ENCODE measurements at places on chromosomes 16 and 17.
A peak's percentile ranks its signal among the peaks of the same experiment; 100 is the strongest.

DNA sequence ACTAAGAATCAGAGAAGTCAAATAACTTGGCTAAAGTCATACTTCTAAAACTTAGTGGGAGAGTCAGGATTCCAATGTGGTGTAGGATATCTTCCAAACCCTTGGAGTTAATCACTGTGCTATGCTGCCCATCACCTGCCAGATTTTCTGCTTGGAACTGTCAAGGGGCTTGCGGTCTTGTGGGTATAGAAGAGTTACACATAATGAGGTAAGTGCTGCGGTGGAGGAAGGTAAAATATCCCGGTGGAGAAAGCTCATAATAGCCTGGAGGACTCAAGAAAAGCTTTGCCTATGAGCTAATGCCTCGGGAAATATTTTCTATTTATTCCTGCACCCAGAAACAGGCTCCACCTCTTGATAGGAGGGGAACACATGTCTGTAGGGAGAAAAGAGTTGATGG is 195.6 kb downstream of the UTP18 start:
- no peak for DNase-seq

- DNase-seq: peak; percentile 57
Measured at GRCh38 chr16:85659805-85660511, 28.8 kb downstream of the GINS2 start.

GRCh38 chr16:27725236-27726000 is 175.5 kb downstream of the KATNIP start:
- DNase-seq: no peak

DNA sequence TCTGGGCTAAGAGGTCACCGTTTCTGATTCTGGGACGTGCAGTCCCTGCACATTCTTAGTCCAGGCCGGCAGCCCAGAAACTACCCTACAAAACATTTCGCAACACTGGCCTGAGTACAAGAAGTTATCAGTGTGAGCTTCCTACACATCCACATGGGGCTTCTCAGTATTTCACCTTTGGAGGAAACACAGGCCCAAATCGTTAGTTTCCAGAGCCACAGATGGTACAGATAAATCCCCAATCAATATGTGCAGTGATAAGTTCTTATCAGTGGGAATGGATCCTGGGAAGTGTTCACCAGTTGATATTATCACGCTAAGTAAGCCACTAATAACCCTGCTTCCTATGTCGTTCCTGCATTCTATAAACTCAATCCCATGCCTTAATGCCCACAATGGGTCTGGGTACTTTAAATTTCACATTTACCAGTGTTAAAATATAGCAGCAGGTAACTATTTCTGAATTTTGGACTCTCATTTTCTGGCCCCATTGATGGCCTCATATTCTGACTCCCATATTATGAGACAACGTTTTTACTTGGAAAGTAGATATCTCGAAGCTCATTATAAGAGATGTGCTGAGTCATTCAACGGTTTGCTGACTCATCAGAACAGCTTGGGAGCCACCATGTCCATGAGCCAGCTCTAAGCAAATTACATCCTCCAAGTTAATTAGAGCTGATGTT is 370.2 kb upstream of the MAF start:
- no peak for DNase-seq

DNA sequence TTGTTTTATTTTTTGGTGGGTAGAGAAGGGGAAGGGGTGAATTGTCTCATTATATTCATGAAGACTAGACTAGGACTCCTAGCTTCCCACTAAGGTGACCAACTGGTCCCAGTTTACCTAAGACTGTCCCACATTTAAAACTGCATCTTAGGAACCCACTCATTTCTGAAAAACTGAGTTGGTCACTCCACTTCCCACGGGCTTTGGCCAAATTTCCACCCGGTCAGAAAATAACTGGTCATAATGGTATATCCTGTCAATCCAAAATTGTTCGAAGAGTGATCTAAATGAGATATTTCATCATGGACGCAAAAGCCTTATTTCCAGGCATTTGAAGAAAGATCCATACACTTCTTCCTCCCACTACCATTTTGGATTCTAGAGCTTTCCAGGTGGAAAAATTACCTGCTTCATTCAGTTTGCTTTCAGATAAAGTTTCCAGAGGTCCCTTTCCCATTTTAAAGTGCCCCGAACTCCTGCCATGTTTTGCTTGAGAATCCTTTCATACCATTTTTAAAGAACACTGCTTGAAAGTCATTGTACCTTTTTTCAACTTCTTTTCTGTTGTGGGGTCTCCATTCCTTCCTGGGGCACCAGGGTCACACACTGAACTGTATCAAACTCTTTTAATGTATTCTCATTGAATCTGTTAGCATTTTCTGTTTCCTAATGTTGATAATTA is 21.8 kb upstream of the ZFHX3 start:
- DNase-seq: no peak

DNA sequence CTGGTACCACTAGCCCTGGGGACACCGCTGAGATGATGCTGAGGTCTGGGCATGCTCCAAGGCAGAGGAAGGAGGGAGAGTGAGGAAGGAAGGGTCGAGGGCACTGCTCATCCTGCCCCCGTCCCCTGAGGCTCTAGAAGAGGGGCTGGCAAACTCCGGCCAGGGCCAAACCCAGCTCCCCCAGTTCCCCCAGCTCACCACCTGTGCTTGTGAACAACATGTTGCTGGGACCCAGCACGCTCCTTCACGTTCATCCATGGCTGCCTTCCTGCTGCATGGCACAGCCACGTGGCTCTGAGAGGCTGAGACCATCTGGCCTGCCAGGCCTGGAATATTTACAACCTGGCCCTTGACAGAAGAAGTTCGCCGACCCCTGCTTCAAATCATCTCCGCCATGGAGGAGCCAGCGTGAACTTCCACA is 81.2 kb downstream of the RBFOX3 start:
- no peak for DNase-seq

DNA sequence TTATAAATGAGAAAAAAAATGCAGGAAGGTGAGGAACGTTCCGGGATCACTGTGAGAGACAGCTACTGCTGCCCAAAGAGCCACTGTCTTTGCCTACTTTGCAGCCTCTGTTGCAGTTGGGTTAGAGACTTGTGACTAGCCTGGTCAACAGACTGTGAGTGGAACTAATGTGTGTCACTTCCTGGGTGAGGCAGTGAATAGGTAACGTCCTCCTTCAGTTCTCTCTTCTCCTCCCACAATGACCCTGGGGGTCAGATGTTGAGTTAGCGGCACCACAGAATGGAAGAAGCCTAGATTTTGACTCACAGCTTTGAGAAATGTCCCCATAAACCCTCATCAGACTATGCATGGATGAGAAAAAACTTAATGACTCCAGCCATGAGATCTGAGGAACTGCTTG is 5.2 kb downstream of the C16orf46 start:
- DNase-seq: no peak

DNA sequence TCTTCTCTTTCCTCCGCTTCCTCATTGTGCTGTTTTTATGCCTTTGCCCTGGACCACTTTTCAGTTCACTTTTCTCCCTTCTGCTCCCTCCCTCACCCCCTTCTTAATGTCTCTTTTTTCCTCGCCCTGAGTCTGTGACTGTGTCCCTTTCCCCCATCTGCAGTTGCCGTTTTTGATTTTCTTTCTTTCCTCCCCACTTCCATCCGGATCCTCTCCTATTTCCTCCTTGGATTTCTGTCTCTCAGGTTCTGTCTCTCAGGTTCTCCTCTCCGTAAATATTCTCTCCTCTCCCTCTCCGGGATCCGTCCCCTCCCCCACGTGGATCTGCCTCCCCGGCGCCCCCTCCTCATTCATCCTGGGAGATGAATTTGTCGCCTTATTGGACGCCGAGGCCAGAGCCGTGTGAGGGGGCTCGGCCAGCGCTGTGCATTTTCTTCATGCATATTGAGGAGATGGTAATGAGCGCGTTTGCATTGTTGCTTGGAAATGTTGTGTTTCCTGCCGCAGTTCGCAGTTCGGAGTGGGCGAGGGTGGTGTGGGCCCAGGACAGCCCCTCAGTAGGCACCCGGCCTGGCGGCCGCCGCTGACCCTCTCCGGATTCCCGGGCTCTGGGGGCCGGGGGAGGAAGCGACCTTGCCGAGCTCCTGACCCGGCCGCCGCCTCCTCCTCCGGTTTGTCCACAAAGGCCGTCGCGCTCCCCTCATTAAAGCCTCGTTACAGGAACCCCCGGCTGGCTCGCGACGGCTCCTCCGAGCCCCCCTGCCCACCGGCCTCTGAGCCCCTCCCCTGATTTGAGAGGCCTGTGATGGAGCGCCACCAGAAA is 4.5 kb upstream of the IRX3 start:
- peak; percentile 58 for DNase-seq

DNA sequence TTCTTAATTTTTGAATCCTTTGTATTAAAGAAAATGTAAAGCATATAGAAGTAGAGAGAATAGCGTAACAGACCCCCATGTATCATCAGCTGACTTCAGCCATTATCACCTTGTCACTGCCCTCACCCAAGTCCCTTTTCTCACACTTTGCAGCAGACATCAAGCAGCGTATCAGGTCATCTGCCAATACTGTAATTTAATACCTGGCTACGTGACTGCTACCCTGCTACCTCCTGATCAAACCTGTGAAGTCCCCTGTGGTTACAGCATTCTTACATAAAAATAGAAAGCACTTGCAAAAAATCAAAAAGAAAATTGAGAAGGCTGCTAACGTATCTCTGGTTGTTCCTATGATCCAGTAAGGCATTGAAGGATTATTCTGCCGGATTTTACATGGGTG is 96.4 kb downstream of the PLCG2 start:
- DNase-seq: no peak

- no peak for DNase-seq
Measured at GRCh38 chr17:3851461-3852100, 5.5 kb upstream of the NCBP3 start.

DNA sequence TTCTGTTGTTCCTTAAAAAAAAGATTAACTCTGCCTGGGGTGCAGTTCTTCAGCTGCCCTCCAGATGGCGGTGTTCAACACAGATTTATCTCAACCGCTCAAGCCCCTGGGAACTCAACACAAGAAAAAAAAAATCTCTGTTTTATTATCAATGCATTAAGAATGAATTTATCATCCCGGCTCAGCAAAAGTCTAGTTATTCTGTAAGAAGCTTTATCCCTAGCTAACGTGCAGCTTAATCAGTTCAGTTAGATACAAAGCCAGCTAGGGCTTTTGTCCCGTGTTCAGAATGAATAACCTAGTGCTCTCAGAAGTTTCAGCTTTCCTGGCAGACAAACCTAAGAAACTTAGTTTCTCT is 475.9 kb upstream of the CCL2 start:
- peak; percentile 3 for DNase-seq

DNA sequence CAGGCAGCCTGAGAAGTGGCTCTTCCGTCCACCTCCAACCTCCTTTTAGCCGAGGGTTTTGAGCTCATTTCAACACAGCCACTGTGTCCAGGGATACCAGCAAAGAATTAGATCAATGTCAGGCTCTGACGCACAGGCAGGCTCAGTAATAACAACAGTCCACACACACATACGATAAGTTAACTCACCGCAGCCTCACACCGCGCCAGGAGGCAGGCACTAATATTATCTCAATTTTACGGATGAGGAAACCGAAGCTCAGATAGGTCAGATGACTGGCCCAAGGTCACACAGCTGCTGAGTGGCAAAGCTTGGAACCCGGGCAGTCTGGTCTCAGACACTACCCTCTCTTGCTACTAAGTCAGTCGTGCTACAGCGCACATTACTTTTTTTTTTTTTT is 22.9 kb downstream of the ABR start:
- no peak for DNase-seq

- peak; percentile 82 for DNase-seq
Measured at GRCh38 chr16:30844671-30845449, 49.0 kb downstream of the BCL7C start.

DNA sequence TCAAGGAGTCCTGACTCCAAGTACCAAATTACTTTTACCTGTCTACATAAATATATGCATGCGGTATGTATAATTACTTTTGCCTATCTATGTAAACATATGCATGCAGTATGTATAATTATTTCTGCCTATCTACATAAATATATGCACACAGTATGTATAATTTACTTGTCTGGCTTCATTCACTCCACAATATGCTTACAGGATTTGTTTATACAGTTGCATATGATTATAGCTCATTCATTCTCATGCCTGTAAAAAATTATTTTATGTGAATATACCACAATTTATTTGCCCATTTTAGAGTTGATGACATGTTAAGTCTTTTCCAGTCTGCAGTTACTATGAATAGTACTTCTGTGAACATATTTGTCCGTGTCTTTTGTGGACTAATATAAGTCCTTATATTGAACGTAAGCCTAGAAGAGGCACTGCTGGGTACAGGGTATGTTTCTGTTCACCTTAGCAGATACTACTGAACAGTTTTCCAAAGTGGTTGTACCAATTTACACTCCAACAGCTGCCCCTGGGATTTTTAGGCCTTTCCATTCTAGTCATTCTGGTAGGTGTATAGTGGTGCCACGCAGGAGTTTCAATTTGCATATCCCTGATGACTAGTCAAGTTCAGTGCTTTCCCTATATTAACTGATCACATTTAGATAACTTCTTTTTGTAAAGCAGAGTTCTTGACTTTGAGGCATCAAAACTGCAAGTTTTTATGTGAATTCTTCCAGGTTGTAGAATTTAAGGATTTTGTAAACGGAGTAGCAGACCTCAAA is 47.0 kb downstream of the MARVELD3 start:
- DNase-seq: no peak

DNA sequence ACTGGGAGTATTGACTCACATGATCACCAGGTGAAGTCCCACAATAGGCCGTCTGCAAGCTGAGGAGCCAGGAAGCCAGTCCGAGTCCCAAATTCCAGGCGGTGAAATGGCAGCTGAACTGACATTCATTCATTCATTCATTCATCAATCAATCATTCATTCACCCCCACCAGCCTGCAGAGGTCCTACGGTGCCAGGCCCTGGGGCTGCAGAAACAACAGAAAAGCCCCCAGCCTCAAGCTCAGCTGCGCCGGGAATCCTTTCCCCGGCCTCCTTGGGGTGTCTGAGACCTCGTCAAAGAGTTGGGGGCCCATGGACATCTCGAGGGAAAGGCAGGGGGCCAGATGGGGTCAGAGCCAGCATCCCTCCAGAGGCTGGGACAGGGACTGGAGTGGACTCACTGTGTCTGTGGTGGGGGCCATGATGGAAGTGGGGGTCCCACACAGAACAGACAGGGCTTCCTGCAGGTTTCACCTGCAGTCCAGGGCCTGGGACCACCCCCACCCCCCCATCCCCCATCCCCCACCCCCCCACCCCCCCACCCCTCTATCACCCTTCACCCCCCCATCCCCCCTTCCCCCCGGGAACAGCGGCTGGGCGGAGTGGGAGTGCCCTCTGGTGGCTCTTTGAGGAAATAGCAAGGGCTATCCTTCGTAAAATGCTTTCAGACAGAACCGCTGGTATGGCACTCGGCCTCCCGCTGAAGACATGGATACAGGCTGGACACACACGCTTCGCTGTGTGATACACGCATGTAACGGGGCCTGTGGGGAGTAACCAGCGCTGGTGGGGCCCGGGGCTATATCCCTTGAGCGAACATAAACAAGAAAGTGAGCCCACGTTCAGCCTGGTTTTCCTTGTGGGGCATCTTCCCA is 8.5 kb upstream of the ZC3H18 start:
- DNase-seq: no peak

DNA sequence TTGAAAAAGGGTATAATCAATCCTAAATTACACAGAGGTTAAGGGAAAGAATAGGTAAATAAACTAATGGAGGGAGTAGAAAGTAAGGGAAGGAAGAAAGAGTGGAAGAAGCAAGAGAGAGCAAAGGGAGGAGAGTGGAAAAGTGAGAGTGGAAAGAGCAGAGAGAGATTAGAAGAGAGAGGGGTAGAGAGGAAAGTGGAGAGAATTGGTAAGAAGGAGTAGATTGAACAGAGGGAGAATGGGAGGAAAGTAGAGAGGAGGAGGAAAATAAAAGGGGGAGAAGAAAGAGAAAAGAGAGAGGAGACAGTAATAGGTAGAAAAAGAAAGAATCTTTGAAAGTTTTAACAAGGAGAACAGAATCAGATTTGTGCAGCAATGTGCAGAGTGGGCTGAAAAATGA is 24.9 kb downstream of the TERB1 start:
- no peak for DNase-seq

GRCh38 chr17:36127911-36128310 is 24.3 kb downstream of the CCL4 start:
- no peak for DNase-seq
